Memory B cell (primary cell): ENCODE measurements at places on chromosomes 12 and 14.

DNA sequence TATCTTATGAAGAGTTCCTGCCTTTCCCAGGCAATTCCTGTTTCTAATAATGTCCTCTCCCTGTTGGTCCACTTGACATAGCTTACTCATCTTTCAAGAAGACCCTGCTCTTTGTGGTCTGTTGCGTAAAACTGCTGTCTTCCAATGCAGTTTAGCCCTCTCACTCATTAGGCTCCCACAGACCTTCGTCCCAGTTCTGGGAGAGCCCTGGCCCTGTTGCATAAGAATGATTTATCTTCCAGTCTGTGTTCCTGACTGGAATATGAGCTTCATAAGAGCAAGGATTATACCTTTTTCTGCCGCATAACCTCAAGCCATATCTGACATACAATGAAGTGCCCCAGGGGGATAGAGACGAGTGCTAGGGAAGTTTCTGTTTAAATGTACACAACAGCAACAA is 365.9 kb upstream of the NOVA1 start:
- H3K27ac ChIP-seq = no peak overlapping the region
- H3K36me3 ChIP-seq = no peaks in the 10 kb centered on the region
- H3K4me3 ChIP-seq = no peak overlapping the region

DNA sequence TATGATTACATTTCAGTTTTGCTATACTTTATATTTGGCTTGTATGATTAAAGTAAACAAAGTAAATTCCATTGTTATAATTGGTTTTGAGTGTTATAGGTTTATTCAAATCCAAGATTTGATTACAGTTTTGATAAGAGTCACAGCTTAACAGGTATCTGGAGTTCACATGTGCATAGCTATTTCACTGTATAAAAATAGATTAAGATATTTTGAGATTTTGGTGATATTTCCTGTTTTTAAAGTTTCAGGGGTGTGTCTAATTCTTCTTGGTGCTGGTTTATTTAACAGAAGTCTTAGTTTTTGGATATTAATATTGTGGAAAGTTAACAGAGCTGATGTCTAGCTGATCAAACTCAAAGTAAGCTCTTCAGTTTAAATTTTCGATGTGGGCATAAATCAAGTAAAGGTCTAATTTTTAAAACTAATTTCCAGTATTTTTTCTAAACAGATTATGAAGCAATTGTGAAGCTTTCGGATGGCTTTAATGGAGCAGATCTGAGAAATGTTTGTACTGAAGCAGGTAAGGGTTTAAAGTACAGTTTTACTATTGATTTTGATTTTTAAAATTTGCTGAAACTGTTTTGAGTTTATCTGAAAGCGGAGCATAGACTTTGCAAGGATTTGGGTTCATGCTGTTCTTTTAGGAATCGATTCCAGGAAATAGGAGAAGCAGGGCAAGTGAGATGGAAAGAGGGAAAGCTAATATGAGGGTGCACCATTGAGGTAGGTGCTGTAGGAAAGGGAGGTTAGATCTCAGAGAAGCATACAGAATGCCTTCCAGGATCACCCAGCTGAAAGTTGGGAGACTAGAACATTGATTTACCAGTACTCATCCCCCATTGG is 6.2 kb upstream of the STYX start:
- H3K36me3 ChIP-seq = peaks cover 21% of the 10 kb centered on the region
- H3K27ac ChIP-seq = peak overlapping the region; percentile 83
- peaks cover 24% of the 10 kb centered on the region for H3K4me1 ChIP-seq
- no peaks in the 10 kb centered on the region for H3K27me3 ChIP-seq
- peak overlapping the region; percentile 87 for H3K4me3 ChIP-seq

GRCh38 chr12:112839386-112839972 is 47.9 kb downstream of the RPH3A start:
- H3K4me3 ChIP-seq = no peak overlapping the region
- H3K36me3 ChIP-seq = no peaks in the 10 kb centered on the region
- no peaks in the 10 kb centered on the region for H3K4me1 ChIP-seq
- peaks cover 17% of the 10 kb centered on the region for H3K27me3 ChIP-seq

- H3K27ac ChIP-seq = no peak overlapping the region
- H3K27me3 ChIP-seq = no peaks in the 10 kb centered on the region
- no peaks in the 10 kb centered on the region for H3K4me1 ChIP-seq
These were observed 114.9 kb upstream of the ALG10B start for GRCh38 chr12:38201461-38202276.

DNA sequence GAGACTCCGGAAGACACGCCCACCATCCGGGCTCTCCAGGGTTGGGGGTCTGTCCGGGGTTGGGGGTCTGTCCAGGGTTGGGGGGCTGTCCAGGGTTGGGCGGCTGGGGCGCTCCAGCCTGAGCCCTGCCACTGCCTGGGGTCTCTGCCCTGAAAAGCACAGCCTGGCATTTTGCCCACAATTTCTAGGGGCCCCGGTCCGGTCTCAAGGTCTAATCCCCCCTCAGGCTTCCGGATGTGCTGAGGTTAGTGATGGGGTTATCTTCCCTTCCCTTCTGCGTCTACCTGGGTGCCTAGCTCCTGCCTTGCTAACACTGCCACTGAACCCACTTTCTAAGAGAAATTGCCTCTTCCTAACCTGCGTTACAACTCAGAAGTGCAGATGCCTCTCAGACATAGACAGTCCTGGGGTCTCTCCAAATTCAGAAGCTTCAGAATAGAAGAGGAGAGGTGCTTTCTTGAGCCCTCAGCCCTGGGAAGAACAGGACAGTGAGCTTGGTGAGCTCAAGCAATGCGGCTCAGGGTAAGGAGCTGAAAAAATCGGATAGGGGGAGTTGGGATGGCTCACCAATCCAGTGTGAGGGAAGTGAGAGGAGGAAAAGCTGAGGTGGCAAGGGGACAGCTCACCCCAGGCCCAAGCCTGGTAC is 5.7 kb downstream of the LHX5 start:
- H3K4me3 ChIP-seq = no peak overlapping the region
- peaks cover 4% of the 10 kb centered on the region for H3K36me3 ChIP-seq

GRCh38 chr12:11810206-11810545 is 160.7 kb downstream of the ETV6 start:
- no peak overlapping the region for H3K4me3 ChIP-seq
- H3K36me3 ChIP-seq = peaks cover 8% of the 10 kb centered on the region
- peaks cover 62% of the 10 kb centered on the region for H3K4me1 ChIP-seq
- peak overlapping the region; percentile 91 for H3K27ac ChIP-seq

- no peaks in the 10 kb centered on the region for H3K36me3 ChIP-seq
- no peaks in the 10 kb centered on the region for H3K27me3 ChIP-seq
- peaks cover 33% of the 10 kb centered on the region for H3K4me1 ChIP-seq
- H3K27ac ChIP-seq = no peak overlapping the region
- no peak for DNase-seq
These were observed 3.2 kb upstream of the C12orf42 start for GRCh38 chr12:103498990-103499389.

GRCh38 chr12:79124385-79124784 is 259.8 kb downstream of the SYT1 start:
- H3K4me3 ChIP-seq = no peak overlapping the region
- H3K4me1 ChIP-seq = no peaks in the 10 kb centered on the region
- no peak for DNase-seq
- no peaks in the 10 kb centered on the region for H3K36me3 ChIP-seq
- no peak overlapping the region for H3K27ac ChIP-seq
- no peaks in the 10 kb centered on the region for H3K27me3 ChIP-seq

GRCh38 chr14:69539631-69540410 is 34.9 kb downstream of the CCDC177 start:
- H3K36me3 ChIP-seq = no peaks in the 10 kb centered on the region
- H3K27me3 ChIP-seq = peaks cover 20% of the 10 kb centered on the region
- H3K27ac ChIP-seq = no peak overlapping the region
- no peak overlapping the region for H3K4me3 ChIP-seq
- DNase-seq = no peak
- H3K4me1 ChIP-seq = peaks cover 2% of the 10 kb centered on the region

DNA sequence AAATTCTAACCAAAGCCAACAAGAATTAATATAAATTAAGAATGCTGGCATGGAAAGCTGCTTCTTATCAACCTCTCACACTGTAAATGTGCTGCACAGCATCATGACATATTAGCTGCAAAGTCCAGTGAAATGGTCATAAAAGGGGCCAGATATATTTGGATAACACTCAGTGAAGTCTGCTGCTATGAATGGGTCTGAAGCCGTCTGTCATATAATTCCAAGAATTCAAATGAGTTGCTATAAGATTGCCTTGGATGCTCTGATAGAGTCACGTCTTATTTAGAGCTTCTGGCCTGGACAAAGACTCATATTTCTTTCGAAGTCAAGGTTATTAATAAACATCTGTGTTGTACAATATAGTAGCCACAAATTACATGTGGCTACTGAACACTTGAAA is 54.3 kb upstream of the OVCH1 start:
- H3K4me3 ChIP-seq = no peak overlapping the region
- H3K27ac ChIP-seq = no peak overlapping the region
- H3K4me1 ChIP-seq = no peaks in the 10 kb centered on the region
- no peaks in the 10 kb centered on the region for H3K36me3 ChIP-seq
- peaks cover 2% of the 10 kb centered on the region for H3K27me3 ChIP-seq

DNA sequence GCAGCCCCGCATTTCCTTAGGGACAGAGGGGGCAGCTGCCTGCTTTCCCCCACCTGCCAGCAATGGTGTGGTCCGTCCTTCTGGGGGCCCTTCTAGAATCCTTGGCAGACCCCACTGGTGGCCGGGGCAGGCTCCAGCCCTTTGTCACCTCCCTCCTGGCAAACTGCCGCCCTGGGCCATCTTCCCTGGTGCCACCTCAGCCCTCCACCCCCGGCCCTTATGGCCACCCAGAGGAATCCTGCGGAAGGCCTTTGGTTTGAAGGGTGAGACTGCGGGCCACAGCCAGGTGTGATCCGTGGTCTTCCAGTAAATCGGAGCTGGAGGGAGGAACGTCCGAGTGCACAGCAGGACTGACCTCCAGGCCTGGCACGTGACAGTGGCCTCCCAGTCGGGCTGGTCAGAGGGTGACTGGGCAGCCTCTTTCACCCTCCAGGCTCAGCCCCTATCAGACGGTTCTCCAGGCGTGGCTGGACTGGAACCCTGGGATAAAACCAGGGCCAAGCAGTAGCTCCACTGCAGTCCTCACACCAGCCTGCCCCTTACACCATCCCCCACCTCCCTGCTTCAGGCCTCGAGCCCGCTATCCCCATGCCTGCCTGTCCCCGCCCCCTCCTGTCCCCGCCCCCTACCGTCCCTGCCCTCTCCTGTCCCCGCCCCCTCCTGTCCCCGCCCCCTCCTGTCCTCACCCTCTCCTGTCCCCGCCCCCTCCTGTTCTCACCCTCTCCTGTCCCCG is 12.4 kb downstream of the FBRSL1 start:
- H3K4me3 ChIP-seq = peak overlapping the region; percentile 41
- DNase-seq = no peak
- H3K27ac ChIP-seq = peak overlapping the region; percentile 73
- no peaks in the 10 kb centered on the region for H3K36me3 ChIP-seq
- H3K4me1 ChIP-seq = peaks cover 54% of the 10 kb centered on the region

DNA sequence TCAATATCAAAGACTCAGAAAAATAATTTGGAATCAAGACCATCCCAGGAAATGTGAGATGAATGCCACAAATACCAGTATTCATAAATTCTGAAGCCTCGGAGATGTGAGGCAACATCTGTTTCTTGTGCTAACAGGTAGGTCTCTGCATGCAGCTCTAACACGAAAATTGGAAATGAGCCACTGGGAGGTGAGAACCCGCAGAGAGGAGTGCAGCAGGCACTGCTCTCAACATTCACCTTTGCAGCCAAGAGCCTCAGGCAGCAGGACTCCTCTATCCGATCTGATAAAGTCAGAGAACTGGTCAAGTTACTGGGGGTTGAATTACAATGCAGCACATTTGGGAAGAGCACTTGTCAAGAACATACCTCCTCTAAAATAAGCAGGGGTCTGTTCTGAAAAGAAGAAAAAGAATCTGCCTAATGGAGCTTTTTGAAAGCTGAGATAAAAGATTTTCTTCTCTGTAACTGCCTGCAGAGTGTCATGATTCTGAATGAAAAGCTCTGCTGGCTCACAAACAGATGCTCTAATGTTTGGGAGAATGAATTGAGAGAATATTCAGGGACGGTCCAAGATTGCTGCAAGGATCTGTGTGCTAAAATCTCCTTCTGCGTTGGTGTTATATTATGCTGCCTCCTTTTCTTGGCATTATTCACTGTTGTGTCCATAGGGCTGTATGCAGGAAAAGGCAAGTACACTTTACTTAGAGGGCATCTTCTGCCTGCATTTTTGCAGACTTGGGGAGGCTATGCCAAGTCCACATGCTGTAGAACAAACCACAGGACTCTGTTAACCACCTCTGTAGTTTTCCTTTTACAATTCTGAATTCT is 209.6 kb upstream of the KRR1 start:
- H3K27me3 ChIP-seq = peaks cover 3% of the 10 kb centered on the region
- DNase-seq = no peak
- H3K4me3 ChIP-seq = no peak overlapping the region
- peaks cover 4% of the 10 kb centered on the region for H3K4me1 ChIP-seq

GRCh38 chr14:81353691-81354323 is 46.3 kb downstream of the STON2 start:
- no peak for DNase-seq
- no peaks in the 10 kb centered on the region for H3K4me1 ChIP-seq
- no peak overlapping the region for H3K27ac ChIP-seq
- H3K27me3 ChIP-seq = no peaks in the 10 kb centered on the region

- H3K27ac ChIP-seq = no peak overlapping the region
- no peak for DNase-seq
- no peaks in the 10 kb centered on the region for H3K36me3 ChIP-seq
- peaks cover 2% of the 10 kb centered on the region for H3K4me1 ChIP-seq
These were observed 653.5 kb downstream of the FSCB start for GRCh38 chr14:43853541-43853940.

DNA sequence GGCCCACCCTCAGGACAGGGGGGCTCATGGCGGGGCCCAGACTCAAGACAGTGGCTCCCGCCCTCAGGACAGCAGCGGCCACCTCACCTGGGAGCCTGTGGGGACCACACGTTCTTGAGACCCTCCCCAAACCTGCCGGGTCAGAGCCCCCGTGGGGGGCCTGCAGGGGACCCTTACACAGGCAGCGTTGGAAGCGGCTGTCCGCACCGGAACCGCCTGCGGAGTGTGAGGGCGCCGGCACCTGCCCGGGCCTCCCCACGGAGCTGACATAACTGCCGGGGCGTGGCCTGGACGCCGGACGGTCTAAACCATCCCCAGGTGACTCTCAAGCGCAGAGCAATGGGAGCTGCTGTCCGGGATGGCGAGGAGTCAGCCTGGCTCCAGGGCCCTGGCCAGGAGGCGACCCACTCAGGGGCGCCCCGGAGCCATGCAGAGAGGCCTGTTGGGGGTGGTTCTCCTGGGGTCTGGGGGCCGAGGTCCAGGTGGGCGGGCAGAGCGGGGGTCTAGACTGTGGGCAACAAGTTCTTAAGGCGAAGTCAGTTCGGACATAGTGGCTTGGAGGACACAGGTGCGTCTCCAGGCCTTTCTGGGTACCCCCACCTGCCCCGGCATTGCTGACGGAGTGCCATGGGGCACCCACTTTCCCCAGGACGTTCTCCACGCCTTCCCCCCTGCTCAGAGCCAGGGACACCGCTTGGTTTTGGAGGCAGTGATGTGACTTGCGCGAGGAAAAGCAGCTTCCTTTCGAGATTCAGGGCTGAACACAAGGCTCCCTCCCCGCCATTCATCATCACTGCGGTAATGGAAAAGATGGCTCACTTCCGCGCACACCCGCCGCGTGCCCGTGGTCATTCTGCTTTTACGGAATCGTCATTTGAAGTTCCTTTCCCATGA is 23.2 kb downstream of the GALNT9 start:
- peaks cover 2% of the 10 kb centered on the region for H3K4me1 ChIP-seq
- no peak overlapping the region for H3K27ac ChIP-seq
- DNase-seq = no peak
- H3K27me3 ChIP-seq = no peaks in the 10 kb centered on the region
- no peak overlapping the region for H3K4me3 ChIP-seq
